ENCODE measurements at places on chromosomes 16 and 17.

DNA sequence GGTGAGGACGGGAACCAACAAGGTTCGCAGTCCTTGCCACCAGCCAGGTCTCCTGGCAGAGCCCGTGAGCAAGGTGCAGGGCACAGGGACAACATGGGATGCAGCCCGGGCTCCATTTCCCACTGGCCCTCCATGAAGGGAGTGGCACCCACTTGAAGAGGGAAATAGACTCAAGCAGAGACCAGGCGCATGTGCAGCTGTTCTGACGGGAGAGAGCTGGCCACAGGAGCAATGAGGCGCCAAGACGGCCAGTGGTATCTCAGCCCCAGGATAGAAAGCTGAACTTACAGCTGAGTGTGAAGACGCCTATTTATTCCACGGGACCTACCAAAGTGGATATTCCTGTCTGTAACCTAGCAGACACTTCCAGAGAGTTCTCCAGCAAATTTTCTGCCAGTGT lies 8.2 kb upstream of the FOXJ1 start:
- DNase-seq = no peak

- DNase-seq = peak; percentile 76
Measured at GRCh38 chr16:27264151-27264550, 4.4 kb downstream of the NSMCE1 start.

DNA sequence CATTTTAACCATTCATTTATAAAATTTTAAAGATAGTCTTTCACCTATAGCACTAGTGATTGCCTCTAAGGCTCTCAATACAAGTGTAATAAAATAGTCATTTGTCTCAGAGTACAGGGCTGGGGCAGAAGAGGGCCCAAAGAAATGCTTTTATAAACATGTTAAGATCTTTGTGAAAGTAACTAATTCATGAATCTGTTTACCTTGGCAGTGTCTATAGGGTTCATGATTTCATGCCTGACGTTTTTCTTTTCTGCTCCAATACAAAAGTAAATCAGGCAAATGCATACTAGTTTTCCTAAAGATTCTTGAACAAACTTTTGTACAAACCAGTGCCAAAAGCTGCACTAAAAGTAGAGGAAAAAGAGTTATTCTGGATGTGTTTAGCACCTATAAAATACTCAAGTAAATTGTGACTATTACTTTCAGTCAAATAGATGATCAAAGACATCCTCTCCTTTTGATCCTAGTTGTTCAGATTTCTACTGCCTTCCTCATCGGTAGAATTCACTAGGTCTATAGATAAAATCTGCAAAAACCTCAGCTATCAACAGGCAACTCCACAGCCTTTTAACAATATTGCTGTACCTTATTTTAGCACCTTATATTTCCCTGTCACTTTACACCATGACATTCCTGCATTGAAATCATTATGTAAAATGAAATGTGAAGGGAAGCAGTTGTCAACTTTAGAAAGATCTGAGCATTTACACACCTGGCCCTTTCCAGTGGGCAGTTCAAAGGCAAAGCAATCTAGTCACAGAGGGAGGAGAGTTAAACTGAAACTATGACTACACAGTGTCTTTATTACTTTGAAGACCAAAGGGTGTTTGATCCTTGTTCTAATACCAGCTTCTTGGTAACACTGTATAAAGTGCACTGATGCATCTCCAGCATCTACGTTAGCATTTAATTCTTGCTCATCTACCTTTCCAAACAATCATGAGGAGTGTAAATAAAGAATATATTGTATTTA lies 100.0 kb upstream of the MED13 start:
- no peak for DNase-seq

GRCh38 chr16:15907863-15908478 lies 19.6 kb upstream of the CEP20 start:
- no peak for DNase-seq

DNA sequence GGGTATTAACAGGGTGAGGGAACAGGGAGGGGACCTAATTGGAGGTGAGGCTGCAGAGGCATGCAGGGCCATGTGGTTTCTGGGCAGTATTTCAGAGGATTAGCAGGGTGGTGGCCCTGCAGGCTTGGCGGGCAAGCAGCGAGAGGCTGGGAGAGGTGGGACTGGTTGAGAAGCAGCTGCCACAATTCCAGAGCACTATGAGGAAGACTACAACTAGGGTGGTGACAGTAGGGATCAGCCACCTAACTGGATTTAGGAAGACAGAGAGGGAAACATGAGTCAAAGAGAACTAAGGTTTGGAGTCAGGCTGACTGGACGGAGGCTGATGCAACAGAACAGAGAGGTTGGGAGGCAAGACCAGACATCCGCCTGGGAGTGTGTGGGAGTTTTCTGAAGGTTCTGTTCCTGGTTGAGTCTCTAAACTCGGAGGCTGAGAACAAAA lies 12.3 kb downstream of the ALOXE3 start:
- DNase-seq = no peak

DNA sequence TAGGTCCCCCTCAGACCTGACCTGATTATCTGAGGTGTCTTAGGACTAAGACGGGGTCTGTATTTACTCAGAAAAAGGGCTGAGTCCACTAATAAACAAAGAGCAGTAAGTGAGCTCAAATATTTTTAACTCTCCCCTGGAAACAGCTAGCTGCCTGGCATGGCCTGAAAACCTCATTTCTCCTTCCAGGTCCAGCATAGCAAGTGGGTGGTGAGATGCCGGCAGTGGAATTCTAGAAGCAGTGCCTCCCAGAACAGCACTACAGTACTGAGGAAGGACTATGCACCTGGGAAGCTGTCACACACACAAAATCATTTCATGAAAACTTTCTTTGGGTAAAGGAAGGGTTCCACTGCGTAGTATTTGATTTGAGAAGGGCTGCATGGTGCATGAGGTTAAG lies 29.5 kb upstream of the CFAP20 start:
- DNase-seq = no peak

Measured in epithelial cell of prostate (primary cell).